Nucleus accumbens (tissue), 56 donors: ENCODE measurements at places on chromosomes 1 and 21.

DNA sequence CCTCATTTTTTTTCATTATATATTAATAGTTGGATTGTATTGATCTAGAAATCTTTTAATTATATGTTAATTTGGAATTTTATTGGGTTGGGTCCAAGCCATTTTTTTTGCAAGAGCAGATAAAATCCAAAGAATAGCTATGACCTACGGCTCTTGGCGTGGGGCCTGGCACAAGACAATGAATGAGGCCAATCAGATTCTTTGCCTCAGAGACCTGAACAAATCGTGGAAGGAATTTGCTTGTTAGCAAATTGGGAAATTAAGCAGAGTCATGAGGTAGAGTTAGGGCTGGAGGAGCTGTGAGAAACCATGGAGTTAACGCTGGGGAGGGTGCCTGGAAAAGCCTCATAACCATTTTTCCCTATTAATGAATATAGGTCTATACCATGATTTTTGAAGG is 40.1 kb downstream of the CAMSAP2 start:
- no peak for DNase-seq

DNA sequence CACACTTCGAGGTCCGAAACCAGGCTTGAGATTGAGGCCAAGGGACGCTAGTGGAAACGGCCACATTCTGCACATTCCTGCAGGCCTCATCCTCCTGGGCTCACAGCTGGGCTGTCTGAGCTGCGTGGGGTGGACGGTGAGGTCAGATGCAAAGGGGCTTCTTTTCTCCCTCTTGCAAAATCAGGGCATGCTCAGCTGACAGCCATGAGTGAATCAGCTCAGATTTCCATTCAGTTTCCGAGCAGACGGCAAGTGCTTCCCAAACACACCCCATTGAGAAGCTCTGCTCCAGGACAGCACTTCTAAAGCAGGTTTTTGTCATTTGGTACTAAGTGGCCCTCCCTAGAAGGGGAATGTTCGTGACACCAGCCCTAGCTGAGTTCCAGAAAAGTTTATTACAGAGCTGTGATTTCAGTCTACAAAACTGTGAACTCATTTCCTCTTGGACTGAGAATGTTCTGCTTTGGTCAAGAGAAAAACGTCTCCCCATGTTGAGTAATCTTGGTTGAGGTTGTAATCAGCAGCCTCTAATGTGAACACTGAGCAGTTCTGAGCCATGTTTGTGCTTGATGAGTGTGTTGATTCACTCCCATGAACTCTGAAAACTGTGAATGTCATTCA is 10.0 kb downstream of the PDPN start:
- no peak for DNase-seq

DNA sequence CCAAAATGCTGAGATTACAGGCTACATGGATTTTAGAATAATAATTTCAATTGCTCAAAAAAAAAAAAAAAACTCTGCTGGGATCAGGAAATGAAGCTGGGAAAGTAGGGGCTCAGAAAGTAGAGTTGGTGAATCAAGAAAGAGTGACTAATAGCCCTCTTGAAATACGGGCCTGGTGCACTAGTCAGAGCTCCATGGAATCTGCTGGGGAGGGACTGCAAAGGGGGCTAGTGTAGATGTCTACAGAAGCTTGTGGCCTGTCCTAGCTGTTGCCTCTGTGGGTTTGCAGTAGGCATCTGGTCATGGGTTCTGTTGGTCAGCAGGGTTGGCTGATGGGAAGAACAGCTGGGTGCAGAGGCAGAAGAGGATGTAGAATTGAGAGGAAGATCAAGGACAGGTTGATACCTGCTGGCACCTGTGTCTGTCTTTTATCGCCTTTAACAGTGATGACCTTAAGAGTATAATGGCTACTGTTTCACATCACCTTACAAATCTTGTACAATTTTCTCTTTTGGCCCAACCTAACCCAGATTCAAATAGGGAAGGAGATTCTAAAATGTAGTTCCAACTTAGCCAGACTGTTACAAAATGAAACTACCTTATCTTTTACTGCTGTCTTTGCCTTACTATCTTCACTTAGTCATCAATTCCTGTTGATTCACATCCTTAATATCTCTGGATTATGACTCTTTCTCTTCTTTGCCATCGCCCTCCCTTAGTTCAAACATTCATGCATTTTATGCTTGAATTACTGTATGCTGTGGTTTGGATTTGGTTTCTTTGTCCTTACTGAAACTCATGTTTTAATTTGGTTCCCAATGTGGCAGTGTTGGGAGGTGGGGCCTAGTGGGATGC is 126.2 kb downstream of the GIPC2 start:
- DNase-seq: no peak

GRCh38 chr1:70353601-70354331 is 756 bp downstream of the ANKRD13C start:
- DNase-seq: no peak

- DNase-seq: no peak
These were observed 7.5 kb upstream of the FMO3 start for GRCh38 chr1:171083222-171083621.

DNA sequence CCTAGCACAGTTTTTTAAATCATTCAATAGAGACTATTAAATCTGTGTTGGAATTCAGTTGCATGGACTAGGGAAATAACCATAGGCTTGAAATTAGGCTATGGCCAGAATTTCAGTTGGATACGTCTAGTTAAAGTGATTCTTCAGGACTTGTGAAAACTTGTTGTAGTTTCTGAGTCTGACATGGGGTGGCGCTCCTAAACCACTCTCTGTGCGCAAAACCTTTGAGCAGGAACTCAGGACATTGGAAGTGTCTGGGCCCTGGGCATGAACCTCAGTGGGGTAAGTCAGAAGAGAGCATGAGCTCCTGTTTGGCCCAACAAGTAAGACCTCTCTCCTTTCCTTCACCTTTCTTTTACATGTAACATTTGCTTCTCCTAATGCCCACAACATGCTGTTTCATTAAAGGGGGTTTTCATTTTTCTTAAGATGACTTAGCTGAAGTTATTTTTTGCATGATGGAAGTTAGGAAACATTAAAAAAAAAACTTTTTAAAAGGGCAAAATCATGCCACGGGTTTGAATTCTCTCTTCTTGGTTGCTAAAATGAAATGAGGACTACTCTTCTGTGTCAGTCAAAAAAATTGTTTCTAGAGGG is 17.1 kb upstream of the CCDC190 start:
- DNase-seq: peak; percentile 4

DNA sequence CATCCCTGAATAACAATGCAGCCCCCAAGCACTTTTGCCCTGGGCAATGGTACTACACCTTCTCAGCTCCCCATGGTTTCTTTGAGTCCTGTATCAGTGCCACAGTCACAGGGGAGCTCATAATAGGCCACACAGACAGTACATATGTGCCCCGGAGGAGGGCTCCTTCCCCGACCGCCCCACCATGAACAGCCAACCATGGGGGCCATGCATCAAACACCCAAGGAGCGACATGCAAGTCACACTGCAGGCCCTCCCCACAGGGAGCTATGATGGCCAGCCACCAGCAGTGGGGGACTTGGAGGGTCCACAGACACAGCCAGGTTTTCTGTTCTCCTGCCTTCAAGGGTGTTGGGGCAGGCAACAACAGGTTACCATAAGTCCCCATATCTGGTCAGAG is 13.1 kb upstream of the CLCA2 start:
- DNase-seq: no peak

DNA sequence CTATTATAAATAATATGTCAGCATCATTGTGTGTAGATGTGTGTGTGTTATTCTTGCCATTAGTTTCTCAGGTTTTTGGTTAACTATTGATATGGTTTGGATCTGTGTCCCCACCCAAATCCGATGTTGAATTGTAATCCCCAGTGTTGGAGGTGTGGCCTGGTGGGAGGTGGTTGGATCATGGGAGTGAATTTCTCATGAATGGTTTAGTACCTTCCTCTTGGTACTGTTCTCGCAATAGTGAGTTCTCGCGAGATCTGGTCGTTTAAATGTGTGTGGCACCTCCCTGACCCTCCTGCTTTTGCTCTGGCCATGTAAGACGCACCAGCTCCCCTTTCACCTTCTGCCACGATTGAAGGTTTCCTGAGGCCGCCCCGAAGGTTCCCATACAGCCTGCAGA is 9.6 kb upstream of the POFUT2 start:
- no peak for DNase-seq

DNA sequence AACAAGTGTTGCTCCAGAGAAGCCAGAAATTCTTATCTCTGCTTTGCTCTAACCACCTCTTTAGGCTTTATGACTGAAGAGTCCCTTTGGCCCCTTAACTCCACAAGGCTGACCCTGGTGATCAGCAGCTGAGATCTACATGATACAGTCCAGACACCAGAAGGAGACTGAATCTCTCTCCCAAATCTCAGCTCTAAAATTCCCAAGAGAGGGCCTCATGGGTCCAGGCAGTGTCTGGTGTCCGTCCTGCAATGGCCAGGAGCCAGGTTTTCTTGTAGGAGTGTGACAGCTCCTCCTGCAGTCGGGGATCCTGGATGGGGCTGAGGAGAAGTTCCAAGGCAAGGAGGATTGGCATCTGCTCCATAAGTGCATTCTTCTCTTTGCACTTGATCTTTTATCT is 35.3 kb downstream of the L1TD1 start:
- DNase-seq: no peak

- no peak for DNase-seq
These were observed 3.4 kb upstream of the ECE1 start for GRCh38 chr1:21293537-21294265.

DNA sequence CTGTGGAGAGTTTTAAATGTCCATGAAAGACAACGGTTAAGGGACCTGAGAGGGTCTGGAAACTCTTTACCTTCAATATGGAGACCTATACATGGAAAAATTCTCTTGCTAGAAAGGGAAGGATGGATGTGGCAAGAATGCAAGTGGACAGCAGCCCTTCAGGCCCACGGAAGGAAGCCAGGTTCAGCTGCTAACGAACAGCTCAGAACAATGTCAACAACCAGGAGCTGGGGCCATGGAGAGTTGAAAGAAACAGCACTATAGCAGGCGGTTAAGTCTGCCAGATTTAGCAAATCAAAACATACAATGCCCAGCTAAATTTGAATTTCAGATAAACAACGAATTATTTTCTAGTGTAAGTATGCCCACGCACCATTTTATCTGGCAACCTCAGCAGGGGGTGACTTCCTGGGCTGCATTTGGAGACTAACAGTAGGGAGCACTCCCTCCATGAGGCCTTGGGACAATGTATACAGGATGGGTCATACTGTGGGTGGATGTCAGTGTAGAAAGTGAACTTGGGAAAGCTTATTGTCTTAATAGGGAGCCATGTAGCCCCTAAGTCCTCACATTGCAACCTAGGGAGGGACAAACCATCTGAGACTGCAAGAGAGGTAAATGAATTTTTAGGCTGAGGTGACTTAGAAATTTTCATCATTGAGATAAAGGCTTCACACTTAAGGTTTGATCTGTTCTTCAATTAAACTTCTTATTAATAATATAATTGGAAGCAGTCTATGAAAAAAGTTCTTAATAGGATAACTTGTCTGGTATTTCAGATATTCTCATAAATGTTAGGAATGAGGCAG is 7.8 kb upstream of the H3-3A start:
- DNase-seq: no peak

GRCh38 chr1:55054396-55054795 is 15.0 kb downstream of the PCSK9 start:
- no peak for DNase-seq

DNA sequence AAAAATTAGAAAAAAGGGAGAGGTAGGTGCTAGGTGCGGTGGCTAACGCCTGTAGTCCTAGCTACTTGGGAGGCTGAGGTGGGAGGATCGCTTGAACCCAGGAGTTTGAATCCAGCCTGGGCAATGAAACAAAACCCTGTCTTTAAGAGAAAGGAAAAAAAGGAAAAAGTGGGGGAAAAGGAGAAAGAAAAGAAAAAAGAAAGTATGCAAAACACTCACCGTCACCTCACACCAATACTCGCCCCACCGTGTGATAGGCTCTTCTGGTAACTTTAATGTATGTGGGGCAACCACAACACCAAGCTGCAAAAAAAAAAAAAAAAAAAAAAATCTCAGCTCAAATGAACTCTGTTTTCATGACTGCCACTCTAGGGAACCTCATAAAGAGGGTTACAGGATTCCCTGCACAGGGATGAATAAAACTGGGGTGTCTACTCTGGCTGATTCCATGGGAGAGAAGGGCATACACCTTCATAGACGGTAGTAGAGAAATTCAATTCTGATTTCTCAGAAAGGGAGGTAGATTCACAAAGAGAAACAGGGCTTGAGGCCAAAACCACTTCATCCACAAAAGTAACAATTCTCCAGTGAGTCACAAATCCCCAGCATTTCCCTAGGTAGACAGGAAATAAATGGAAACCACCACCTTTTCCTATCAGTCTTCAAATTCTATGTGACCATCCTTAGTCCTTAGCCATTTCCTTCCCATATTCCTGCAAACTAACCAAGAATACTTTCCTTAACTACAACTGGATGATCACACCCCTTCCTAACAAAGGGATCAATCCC is 2.5 kb downstream of the MRPL9 start:
- no peak for DNase-seq

GRCh38 chr1:116356067-116356466 is 17.0 kb upstream of the ATP1A1 start:
- DNase-seq: no peak

DNA sequence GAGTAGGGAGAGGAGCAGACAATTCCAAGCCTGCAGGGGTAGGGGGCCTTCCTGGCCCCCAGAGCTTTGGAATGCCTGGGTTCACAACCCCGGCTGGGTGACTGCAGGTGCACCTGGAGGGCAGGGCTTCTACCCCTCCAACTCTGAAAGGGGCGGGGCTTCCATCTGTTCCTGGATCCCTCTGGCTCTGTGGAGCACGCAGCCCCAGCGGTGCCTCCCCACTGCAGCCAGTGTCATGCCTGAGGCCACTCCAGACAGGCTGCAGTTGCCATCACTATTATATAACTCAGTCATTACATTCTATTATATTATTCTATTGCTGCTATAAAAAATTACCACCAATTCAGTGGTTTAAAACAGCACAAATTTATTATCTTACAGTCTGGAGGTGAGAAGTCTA is 12.5 kb upstream of the FNBP1L start:
- DNase-seq: no peak

DNA sequence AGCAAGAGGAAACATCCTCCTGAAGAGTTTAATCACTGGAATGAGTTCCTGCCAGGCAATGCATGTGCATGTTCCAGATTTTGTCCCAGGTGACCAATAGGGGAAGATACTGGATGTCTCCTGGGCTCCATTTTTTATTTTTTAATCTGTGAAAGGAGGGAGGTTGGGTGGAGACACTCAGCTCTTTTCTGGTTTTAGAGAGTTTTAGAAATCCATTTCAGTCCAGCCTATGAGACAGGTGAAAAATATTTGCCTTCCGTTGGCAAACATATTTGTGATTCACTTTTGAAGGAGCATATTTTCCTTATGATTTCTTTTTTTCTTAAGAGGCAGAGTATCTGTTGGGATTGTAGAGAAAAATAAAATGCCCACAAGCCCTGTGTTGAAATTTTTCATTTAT is 70.7 kb downstream of the ABCA4 start:
- DNase-seq: no peak

DNA sequence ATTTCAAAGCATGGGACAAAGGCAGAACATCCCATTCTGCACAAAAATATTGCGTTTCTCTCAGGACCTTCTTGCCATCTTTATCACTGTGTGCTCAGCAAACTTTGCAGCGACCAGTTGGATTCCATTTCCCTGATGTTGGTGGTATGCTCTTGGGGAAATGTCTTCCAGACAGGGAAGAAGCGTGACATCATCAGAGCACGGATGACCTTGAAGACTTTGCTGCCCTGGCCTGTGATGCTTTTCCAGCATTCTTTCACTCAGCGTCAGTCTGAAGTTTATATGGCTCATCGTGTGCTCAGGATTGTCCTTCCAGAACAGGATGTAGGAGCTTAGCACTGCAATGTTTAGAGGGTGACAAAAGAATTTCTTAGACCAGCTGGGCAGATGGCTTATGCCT is 131.4 kb upstream of the F3 start:
- no peak for DNase-seq

GRCh38 chr1:205961991-205962820 is 18.9 kb upstream of the SLC26A9 start:
- DNase-seq: no peak
